Stimulated activated CD4-positive, alpha-beta T cell treated with anti-CD3 and anti-CD28 coated beads, Interleukin-1b, Interleukin-23, amount 100 ng/mL, for 4 hours (primary cell): ENCODE measurements at places on chromosomes 11 and 22.

GRCh38 chr22:17257121-17258001 is 38.1 kb upstream of the ADA2 start:
- DNase-seq: no peak

DNA sequence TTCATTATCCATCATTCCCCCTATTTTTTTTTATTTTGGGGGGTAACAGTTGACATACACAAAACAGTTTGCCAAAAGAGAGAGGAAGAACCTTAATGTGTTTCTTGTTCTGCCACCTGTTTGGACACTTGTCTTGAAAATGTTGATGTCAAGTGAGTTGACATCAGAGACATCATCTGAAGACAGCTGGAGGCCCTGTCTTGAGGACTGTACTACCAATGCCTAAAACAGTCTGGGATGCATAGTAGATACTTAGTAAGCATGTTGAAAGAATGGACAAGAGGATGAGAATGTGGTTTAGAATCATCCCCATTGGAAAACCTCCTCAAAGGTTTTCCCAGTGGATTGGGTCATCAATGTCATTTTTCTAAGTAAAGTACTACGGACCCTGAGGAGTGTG is 2.4 kb upstream of the ARHGEF12 start:
- no peak for DNase-seq

- DNase-seq: no peak
Measured at GRCh38 chr11:15800111-15800800, 556.1 kb downstream of the SOX6 start.

- no peak for DNase-seq
Measured at GRCh38 chr22:20554824-20555223, 47.4 kb downstream of the MED15 start.

DNA sequence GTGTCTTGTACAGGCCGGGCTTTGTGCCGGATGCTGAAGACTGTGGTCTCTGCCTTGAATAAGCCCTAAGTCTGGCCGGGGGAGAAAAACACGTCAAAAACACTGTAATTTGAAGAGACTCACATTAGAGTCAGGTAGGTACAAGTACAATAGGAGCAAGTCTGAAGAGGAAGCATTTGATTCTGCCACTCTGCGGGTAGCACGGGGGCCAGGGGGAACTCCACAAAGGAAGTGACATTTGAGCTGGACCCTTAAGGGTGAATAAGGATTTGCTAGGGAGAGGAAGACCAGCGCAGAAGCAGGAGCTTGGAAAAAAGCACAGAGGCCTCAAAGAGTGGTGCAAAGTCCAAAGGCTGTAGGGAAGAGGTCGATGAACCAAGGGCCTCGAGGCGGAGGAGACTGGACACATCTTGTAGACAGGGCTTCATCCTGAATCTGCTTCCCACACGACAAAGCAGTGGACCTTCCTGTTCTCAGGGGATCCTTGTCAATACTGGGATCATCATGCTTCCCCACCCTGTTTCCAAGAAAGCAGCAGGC is 38.7 kb downstream of the BUD13 start:
- no peak for DNase-seq

GRCh38 chr22:37904572-37905533 is 1.2 kb upstream of the MICALL1 start:
- no peak for DNase-seq

GRCh38 chr22:49211176-49211575 is 616.5 kb downstream of the BRD1 start:
- DNase-seq: no peak

- no peak for DNase-seq
Measured at GRCh38 chr11:96905143-96905542, 515.3 kb downstream of the JRKL start.

- DNase-seq: no peak
Measured at GRCh38 chr11:68379206-68379605, 66.8 kb downstream of the LRP5 start.
